ENCODE measurements at places on chromosomes 6 and 20. TPM values are rescaled to one million over a fixed set of nuclear protein-coding genes. Genes with fewer than 3 reads are reported as not detected.

- DNase-seq = no peak
- H3K27ac ChIP-seq = peak overlapping the region; percentile 13
- H3K36me3 ChIP-seq = no peaks in the 10 kb centered on the region
- no peaks in the 10 kb centered on the region for H3K4me1 ChIP-seq
Measured at GRCh38 chr6:112241820-112242429, 12.4 kb downstream of the LAMA4 start.

Gene TREM2
- 7.0 TPM for total RNA-seq

Gene DEFB124
- total RNA-seq = not detected

Gene C4A
- total RNA-seq = 152 TPM

GRCh38 chr20:54668271-54669039, 193.1 kb downstream of the DOK5 start:
- H3K4me1 ChIP-seq = peaks cover 6% of the 10 kb centered on the region
- H3K4me3 ChIP-seq = no peak overlapping the region
- no peaks in the 10 kb centered on the region for H3K36me3 ChIP-seq
- no peaks in the 10 kb centered on the region for H3K27me3 ChIP-seq

All from right atrium auricular region (tissue), 2 donors.